ENCODE measurements at places on chromosomes 12 and 14.

GRCh38 chr14:99883866-99884650, 90.8 kb downstream of the EML1 start:
- DNase-seq = no peak

- no peak for DNase-seq
These were observed 36.8 kb downstream of the GOLGA5 start for GRCh38 chr14:92830902-92831301.

- no peak for DNase-seq
These were observed 28.9 kb downstream of the NTF3 start for GRCh38 chr12:5460817-5461216.

DNA sequence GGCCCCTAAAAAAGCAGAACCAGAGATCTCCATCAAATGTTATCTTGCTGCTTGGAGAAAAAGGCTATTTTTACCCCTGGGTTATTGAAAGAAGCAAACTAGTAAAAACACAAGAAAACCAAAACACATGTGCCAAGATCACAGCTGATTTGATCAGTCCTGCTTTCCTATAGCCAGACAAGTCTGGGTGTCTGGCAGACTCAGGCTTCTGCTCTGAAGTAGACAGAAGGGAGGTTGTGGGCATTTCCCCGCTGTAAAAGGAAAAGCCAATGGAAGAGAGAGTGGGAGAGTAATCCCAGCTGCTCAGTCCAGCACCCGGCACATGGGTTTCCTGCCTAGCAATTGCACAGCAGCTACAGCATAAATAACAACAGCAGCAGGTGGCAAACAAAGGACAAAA, 177.9 kb downstream of the PHLDA1 start:
- no peak for DNase-seq

- DNase-seq = no peak
These were observed 153.8 kb downstream of the BCL11B start for GRCh38 chr14:99118046-99118721.

DNA sequence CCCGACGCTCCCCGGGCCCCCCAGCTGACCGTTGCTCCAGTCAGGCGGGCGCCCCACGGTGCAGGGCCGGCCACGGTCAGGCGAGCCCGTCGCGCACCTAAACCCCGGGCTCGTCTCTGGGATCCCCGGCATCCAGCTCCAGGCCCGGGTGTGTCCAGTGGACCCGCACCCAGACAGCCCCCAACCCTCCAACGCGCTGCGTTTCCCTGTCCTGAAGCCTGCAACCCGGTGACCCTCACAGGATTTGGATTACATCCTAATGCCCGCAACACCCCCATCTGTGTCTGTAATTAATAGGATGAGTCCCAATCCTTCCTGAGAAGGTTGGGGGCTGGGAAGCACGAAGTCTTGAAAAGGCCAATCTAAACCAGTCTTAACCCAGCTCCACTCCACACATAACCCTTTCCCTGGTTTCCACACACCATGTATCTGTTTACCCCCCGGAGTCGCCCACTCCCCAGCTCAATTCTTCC, 10.4 kb downstream of the CPNE6 start:
- no peak for DNase-seq

- DNase-seq = no peak
These were observed 128.2 kb downstream of the KLHL28 start for GRCh38 chr14:44833376-44834060.

DNA sequence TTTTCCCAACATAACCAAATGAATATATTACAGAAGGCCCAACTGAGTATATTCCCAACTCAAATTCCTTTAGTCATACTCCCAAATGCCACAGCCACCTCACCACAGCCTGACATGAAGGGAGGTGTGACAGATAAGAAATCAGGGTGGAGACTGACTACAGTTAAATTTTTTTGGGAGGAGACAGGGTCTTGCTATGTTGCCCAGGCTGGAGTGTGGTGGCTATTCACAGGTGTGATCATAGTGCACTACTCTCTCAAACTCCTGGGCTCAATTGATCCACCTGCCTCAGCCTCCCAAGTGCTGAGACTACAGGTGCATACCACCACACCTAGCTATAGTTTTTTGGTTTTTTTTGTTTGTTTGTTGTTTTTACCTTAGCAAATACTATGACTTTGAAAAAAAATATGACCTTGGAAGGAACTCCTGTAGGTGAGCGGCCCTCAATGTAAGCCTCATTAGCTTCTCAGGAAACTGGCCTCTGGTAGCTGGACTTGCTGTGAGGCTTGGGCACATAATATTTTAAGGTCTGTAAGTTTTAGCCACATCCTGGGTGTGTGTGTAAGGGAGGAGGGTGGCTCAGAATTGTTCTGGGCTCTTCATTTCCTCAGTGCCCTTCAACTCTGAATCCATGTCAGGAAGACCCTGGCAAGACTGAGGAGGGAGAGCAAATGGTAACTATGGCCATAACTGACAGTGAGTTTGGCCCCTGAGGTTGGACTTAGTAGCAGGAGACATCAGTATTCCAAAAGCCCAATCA, 39.1 kb upstream of the LTBP2 start:
- no peak for DNase-seq

DNA sequence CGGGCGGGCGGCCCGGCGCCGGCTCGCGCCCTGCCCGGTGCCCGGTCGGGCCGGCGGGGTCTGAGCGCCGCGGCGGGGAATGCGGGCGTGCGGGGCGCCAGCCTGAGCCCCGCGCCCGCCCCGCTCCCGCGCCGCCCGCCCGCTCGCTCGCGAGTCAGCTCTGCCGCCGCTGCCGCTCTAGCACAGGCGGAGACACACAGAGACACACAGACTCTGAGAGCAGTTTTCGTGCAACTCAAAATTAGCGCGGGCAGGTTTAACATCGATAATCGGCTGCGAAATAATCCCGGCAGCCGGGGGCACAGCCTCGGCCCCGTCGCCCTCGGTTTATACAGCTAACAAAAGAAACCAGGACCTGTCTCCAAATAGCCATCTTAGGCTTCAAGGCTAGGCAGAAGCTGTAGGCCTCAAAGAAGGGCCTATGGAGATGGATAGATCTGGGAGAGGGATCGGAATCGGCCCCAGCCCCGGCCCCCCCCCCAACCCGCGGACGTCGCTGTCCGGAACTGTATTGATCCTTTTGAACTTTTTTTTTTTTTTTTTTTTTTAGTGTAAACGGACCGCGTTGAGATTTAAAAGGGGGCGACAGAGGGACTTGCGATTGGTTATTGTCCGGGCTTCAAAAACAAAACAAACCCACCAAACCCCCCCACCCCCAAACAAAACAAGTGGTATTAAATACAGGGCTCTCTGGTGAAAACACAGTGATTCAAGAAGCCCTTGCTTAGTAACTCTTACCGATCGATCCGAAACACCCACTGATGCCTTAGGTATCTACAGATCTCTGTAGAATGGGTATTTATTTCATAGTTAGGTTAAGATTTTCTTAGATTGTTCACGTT, 1.1 kb downstream of the ARID2 start:
- DNase-seq = peak; percentile 11

DNA sequence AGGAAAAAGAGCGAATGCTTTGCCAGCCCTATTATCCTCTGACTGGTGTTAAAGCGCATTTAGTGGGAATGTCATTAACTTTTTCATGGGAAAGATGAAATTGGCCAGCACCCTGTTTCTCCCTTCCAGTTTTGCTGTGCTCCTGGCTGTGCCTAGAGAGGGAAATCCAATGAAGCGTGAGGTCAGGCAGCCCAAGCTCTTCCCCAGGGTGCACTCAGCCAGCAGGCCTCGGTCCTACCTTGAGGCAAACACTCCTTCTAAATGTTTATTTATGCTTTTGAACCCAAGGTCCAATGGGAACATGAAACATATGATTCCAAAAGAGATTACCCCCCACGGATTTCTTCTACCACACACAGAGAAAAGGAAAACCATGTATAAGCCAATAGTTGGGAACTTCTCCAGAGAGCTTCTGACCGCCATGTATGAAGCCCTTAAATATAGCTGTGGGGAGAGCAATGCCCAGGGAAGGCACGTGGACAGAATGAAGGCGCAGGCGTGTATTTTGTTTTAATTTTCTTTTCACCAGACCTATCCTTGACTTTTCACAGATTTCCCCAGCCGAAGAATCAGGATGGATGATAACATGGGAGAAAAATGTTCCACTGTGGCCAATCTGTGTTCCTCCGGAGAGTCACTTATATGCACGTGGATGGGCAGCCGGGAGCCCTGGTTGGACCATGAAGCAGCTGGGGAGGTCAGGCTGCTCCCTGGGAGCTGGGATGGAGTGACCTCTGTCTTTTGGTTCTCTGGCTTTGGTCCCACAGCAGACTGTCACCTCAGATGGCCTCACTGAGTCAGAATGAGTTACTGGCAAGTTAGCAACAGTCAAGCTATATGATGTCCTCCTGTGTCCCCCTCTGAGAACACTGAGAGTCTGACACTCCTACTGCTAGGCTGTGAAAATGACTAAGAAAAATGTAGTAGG, 37.3 kb downstream of the GPR135 start:
- DNase-seq = no peak

GRCh38 chr12:51020448-51021182, 5.6 kb downstream of the SLC11A2 start:
- DNase-seq = no peak

DNA sequence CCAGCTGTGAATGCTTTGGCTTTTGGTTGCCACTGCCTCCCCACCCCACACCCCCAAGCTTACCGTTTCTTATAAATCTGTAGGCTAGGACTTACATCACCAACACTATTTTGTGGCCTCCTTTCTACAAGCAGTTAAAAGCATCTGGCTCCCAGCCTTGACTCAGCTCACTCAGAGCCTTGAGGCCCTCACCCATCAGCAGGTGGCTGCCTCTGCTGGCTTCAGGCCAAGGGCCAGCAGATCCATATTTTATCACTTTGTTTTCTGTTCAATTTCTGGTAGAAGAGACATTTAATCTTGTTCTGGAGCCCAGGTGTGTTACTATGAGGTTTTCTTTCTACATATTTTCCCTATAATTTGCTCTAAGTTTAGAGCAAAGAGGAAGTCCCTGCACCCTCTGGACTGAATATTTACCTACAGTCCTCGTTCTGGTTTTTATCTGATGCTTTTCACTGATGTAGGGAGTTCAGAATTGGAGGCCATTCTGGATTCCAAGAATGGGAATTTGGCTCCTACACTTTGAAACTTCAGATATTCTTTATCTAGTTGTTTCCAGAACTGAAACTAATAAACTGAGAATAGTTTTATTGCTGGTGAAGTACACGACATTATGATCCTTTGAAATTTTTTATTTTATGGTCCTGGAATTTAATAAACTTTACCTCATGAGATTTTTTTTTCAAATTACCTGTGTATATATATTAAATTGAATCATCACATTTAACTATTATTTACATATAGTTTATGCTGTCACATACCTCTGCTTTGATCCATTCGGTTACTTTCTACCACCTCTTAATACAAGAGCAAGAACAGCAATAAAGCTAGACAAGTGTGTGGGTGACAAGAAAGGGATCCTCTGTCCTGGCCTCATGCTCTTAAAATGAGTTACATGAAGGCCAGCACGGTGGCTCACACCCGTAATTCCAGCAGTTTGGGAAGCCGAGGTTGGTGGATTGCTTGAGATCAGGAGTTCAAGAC, 22.2 kb downstream of the PLBD1 start:
- DNase-seq = no peak

DNA sequence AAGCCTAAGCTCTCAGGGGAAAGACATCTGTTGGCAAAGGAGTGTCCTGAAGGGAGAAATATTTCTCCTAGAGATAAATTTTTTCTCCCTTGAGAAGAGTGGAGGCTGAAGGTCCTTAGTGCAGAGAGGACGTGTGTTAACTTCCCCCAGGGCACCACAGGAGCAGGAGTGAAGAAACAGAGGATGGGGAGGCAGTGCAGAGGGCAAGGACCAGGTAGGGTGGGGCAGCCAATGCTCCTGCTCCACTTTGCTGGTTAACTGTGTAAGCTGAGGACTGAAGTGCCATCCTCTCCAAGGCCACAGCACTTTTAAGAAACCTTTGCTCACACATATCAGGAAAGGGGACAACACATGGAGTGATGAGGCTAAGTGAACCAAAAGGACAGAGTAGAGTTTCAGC, 4.0 kb downstream of the L3HYPDH start:
- no peak for DNase-seq

GRCh38 chr12:106131676-106132075, 7.1 kb downstream of the NUAK1 start:
- no peak for DNase-seq

GRCh38 chr12:78863482-78864402, 832 bp upstream of the SYT1 start:
- no peak for DNase-seq

DNA sequence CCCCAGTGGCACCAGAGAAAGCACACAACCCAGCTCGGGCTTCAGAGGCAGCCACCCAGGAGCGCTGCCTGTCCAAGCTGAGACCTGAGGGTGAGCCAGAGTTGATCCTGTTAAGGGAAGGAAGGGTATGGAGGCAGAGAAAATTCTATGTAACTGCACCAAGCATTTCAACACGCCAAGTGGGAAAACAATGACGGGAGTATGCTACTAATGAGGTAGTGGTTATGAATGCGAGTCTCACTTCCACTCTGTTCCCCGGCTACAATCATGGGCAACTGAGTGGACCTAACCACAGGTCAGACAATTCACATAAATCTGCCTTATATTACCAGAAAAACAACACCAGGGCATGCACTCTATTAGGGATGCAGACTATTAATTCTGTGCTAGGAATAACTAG, 9.9 kb downstream of the ATG14 start:
- no peak for DNase-seq

DNA sequence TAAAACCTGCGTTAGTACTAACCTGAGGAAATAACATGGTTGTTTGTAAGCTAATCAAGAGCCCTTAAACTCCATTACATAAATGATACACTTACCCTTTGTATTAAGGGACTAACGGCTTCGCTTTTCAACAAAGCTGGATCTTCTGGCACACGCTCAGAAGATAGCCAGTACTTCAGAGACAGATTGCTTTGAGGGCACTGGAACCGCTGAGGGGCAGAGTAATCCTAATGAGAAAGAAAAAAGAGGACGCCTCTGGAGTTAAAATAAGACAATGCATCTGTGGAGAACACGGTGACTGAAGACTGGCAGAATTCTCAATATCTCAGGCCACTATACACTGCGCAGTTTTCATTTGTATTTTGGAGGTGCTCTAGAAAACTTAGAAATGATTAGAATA, 1.5 kb upstream of the KTN1 start:
- no peak for DNase-seq

DNA sequence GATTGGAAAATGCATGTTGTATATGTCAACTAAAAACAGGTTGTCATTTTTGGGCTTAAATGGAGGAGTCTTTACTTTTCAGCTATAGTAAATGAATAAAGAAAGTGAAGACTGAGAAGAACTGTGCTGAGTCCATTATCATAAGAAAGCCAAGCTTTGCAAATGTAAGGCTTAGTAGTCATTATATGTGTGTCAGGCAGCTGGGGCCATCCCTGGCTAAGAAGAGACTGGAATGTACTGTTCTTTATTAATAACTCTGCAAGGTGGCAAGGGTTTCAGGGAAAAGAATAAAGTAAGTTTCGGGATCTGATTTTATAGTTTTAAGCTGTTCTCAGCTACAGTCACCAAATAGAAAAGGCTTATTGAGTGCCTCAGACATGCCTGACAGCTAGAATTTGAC, 48.7 kb downstream of the SRGAP1 start:
- DNase-seq = no peak

- no peak for DNase-seq
These were observed 39.3 kb downstream of the FIGNL2 start for GRCh38 chr12:51809193-51809592.

GRCh38 chr12:4089956-4090355, 183.6 kb upstream of the CCND2 start:
- no peak for DNase-seq
